Ascending aorta (tissue), 2 donors: ENCODE measurements at places on chromosomes 6 and 20. TPM values are rescaled to one million over a fixed set of nuclear protein-coding genes. Genes with fewer than 3 reads are reported as not detected.

- DNase-seq = no peak
Observed at GRCh38 chr6:144689503-144690040, 404.4 kb downstream of the UTRN start.

- no peak for DNase-seq
Observed at GRCh38 chr6:4289770-4290320, 154.5 kb upstream of the ECI2 start.

Gene TMC2
- total RNA-seq = not detected

DNA sequence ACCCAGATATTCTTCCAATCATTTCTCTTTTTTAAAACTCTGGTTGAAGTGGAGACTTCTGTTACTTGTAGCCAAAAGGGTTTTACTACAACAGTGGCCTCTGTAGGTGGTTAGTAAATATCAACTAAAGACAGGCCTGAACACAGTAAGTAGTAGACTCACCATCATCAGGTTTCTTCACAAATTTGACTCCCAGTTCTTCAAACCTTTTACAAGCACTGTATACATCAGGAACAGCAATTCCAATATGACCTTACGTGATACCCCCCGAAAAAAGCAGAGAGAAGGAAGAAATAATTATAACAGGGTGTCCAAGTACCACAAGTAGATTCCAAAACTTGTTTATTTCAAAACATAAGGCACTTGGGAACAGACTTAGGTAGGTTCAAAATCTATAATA lies 21.1 kb downstream of the GLO1 start:
- DNase-seq = no peak

DNA sequence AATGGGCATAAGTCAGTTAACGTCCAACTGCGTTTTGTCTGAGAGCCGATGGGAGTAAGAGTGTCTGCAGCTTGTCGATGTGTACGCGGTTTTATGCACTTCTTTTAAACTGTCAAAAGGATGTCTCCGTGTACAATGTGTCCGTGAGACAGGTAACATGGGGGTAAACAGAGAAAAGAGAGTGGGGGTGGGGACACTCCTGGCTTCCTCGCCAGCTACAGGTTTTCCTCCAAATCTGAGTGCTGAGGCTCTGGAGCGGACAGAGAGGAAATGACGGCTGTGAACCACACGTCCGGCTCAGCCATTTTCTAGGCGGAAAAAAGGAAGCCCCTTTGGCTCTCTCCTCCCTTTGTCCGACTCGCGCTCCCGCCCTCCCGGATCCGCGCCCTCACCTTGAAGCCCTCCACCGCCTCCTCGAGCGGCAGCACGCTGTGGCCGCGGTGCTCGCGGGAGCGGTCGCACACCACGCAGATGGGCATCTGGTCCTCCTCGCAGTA lies 916 bp downstream of the TRIM27 start:
- no peak for DNase-seq
